ENCODE measurements at places on chromosomes 12 and 14. TPM values are rescaled to one million over a fixed set of nuclear protein-coding genes. Genes with fewer than 3 reads are reported as not detected.
A peak's percentile ranks its signal among the peaks of the same experiment; 100 is the strongest.

- DNase-seq = no peak
Measured at GRCh38 chr12:114790276-114790675, 106.3 kb upstream of the TBX3 start.

- peak; percentile 15 for DNase-seq
Measured at GRCh38 chr12:118164798-118165486, 29.0 kb downstream of the PEBP1 start.

DNA sequence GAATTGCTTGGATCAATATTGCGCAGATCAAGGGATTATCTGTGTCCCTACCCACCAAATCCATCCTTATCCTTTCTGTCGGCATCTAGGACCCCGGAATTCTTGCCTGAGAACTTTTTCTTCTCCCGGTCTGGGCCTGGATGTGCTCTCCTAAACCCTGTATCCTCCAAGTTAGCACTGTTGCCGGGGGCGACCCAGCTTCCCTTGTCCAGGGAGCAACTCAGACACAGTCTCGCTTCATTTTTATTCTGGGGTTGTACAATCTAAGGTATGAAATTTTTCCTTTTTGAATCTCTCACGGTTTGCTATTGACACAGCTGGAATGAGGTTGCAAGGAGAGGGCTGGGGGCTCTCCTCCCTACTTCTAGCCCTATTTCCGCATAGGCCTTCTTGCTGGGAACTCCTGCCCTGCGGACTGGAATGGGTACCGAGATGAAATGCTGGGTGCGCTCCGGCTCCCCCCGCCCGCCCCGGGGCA, 403 bp upstream of the PNP start:
- DNase-seq = no peak

Gene LRRIQ1
- total RNA-seq = not detected

Gene NGB
- total RNA-seq = not detected

Gene HOXC13
- not detected for total RNA-seq

Gene GPR65
- total RNA-seq = 8.2 TPM

Gene SPX
- total RNA-seq = 1.2 TPM
